Cardiac fibroblast (primary cell): ENCODE measurements at places on chromosomes 7 and 10.

DNA sequence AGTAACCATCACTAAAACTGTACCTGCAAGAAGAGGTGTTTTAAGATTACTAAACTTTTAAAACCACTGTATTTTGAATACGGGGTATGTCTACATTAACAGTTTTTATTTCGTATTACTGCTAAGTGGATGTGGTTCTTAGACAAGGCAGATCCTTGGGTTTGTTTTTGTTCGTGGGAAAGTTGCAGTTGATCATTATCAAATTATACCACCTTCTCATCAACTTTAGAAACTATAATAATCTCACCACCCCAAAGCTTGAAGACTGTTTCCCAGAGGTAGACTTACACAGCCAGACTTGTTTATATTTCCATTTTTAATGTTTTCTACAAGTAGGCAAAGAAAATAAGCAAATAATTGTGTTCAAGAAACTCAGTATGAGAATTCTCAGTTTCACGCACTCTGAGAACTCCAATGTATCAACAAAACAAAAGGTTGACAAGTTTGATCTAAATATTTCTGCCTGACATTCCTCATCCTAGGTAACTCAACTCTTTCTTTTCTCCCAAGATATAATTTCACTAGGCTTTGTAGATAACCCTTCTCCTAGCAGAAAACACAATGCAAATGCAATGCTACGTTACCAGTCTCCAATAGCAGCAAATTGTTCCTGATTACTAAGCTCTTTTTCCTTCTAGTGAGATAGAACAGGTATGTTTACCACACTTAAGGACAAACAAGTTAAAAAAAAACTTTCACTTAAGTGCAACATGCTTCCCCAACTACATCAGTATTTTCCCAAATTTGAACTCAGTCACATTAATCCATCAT is 36.0 kb downstream of the IGF2BP3 start:
- DNase-seq: no peak

DNA sequence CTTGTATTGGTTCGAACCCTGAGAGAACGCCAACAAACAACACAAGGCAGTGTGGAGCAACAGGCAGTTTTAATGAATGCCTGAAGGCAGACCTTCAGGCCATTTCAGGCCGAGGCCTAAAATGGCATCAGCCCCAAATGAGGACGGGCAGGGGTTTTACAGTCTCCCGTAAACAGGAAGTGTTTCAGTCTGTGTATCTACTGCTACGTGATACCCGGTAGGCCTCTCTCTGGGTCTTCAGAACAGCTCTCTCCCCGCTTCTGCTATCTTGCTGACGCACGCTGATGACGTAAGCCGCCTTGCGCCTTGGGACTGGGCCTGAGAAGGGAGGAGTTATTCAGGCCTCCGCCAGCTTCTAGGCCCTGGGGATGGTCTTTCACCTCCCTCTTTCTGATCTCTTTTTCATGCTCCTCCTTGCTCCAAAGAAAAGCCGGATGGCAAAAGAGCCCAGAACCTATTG is 67.7 kb downstream of the ST8SIA6 start:
- peak; percentile 48 for DNase-seq

DNA sequence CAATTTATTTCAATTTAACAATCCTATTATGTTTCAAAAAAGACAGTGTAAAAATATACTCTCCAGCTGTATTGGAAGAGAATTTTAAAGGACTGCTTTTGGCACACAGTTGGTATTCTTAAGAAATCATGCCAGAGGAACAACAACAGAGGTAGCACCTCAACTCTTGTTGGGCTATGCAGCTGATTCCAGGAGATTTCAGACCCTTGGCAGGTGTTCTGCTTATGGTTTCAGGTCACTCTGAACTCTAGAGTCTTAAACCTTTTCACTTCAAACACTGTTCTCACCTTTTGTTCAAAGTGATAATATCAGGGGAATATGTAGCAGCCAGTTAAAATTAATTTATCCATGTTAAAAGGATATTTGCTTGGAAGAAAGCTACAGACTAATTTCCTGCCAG is 160.1 kb downstream of the PFKFB3 start:
- DNase-seq: no peak

GRCh38 chr10:110648692-110649346 is 4.7 kb downstream of the RBM20 start:
- no peak for DNase-seq

GRCh38 chr7:140036224-140036962 is 26.4 kb downstream of the PARP12 start:
- no peak for DNase-seq

DNA sequence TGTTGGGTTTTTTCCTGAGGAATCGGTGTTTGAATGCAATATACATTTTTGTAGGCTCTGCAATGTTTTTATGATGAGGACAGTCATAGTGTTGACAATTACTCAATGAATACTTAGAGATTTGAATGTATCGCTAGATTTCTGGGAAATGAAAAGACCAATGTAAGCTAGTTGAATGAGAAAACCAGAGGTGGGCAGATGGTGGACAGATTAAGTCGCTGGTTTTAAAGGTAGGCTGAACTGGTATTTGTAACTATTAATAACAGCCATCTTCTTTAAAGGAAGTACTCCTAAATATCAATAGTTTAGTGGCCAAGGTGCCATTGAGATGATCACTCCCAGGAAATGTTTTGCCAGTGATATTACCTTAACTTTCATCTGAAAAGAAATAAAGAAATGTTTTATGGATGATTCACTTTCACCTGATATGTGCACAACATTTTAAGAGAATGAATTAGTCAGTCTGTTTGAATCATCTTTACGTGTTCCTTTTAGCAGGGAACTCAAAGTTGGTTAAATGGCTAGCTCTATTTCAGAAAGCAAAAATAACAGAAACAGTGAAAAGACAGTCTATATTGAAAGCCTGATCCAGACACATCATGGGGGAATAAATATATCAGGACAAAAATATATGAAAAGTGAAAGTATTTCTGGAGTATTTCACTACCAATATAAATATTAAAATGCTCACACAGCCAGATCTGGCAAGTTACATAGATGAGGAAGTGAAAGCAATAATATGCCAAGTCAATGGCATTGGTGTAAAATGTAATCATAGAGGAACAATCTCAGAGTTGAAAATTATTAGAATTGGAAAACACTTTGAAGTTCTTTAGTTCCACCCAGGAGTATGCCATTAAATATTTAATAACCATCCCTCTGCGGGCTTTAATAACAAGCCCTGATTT is 20.7 kb downstream of the MET start:
- DNase-seq: peak; percentile 74

GRCh38 chr7:149415391-149416071 is 45.3 kb downstream of the ZNF777 start:
- no peak for DNase-seq

GRCh38 chr10:73731588-73732375 is 12.4 kb upstream of the SEC24C start:
- no peak for DNase-seq

DNA sequence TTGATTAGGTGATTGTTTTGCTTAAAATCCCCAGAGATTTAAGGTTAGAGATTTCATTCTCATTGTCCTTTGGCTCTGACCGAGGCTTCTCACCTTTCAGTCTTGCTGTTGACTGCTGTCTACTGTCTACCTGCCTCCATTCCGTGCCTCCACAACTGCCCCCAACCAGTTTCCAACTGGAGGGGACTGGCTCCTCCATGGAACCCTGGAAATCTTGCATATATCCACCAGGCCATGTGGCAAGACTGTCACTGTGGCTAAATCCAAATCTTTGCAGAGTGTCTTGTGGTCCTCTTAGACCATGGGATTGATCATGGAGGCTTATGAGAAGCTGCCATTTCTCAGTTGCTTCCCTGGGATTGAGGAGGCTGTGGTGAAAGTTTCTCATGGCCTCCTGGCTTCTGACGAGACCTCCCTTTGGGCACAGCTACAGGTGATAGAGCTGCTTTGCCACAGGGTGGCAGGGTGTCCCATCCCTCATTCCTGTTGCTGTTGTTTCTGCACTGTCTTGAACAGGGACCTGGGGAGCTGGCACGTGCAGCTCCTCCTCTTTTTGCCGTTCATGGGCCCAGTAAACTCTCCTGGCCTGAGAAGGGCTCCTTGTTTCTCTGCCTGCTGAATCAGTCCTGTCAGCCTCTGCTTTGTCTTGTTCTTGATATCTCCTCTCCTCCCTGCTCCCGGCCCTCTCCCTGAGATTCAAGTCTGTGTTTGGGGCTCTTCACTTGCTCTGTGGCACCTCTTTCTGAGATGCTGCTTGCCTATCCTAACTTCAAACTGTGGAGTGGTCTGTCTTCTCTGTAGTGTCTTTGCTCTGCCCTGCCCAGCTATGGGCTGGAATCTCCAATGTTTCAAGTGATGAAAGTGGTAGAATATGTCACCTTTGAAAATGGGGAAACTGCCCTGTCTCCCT is 63.6 kb upstream of the IGFBP3 start:
- DNase-seq: no peak

DNA sequence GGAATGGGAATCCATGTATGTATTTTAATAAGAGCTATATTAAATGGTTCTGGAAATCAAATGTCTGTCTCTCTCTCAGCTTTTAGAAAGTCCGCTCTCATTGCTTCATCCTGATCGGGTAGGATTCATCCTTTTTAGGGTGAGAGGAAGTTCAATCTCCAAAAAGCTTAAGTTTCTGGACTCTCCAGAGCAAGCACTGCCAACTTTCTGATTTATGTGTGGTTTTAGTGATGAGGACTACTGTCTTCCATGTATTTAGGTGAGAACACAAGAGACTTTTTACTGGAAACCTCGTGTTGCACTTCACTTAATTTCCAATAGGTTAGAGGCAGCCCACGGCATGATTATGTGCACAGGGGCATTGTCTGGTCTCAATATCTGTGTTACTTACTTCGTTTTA is 267.9 kb downstream of the SUGCT start:
- no peak for DNase-seq

GRCh38 chr7:46603780-46604179 is 682.7 kb upstream of the IGFBP3 start:
- peak; percentile 97 for DNase-seq

GRCh38 chr10:84583501-84583900 is 255.1 kb downstream of the CCSER2 start:
- DNase-seq: no peak

DNA sequence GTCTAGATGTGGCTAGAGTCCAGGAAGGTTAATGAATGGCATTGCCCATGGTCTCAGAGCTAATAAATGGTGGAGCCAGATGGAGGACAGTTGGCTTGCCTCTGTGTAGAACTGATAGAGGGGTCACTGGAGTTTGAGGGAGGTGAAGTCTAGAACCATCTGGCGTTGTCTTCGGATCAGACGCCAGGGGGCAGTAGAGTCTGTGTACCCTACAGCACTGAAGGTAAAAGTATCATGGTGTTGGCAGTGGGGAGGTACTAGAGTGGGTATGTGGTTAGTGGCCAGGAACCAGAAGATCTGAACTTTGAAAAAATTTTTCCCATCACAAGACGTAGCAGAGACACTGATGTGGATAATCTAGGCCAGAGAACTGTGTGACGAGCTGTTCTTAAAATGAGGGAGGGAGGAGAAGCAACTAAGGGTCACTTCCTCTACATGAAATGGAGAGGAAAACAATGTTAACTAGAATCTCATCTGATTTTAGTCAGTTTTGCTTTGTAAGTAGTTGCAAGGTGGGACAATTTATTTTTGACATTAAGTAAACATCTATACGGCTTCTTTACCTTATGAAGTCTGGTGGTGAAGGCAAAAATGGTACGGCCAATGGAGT is 227.9 kb upstream of the PRSS58 start:
- DNase-seq: no peak

DNA sequence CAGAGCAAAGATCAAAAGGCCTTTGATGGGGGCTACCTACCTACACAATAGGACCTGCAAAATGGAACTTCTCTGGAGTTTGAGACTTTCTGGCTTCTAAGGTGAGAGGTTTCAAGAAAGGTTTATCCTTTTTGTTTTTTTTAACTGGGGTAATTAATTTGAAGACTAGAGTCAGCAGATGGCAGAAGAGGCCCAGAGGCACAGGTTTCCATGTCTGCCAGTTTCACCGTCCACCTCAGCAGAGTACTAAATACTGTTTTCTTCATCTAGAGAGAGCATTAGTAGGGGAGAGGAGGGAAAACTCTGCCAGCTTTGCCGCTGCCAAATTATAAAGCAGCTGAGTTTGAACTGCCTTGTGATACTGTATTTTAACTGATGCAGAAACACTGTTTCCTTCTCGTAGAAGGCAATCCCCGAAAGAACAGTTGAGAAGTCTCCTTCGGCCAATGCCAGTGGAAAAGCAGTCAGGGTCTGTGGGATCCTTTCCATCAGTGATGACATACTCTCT is 138.7 kb downstream of the SLC25A13 start:
- DNase-seq: no peak

- DNase-seq: no peak
These were observed 36.9 kb downstream of the ELFN1 start for GRCh38 chr7:1706721-1707613.

GRCh38 chr10:97887399-97887798 is 37.8 kb downstream of the GOLGA7B start:
- DNase-seq: no peak

- DNase-seq: no peak
These were observed 107.4 kb downstream of the MKX start for GRCh38 chr10:27638071-27638750.
